ENCODE measurements at places on chromosomes 2 and 18.

GRCh38 chr2:167862782-167863181, 384.6 kb downstream of the STK39 start:
- DNase-seq: no peak

DNA sequence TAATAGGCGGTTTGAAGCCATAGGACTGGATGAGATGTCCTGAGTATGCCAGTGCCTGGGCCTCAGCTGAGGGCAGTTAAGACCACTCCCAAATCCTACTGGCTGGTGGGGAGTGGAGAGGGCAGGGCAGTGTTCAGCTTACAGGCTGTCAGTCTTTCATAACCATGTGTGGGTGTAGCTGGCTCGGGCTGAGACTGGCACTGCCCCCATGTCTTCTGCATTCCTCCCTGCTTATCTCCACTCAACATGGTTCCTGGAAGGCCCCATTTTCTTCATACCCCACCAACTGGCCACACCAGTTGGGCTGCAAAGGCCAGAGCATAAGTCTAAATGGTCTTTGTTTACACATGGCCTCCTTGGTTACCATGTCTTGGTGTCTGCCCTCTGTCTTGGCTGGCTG, 17.2 kb upstream of the IL37 start:
- no peak for DNase-seq

DNA sequence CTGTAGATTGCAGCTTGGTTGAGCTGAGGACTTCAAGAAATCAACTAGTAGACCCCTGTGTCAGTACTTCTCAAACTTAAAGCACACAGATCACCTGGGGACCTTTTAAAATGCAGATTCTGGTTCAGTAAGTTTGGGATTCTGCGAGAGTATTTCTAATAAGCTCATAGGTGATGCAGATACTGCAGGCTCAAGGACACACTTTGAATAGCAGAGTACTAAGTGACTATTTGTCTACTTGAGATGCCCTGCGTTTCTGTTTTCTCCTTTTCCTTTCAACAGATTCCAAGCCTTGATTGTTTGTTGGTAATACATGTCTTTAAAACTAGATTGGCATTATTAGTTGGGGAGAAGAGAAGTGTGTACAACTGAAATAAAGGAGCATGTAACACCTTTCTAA, 6.7 kb downstream of the MIB1 start:
- no peak for DNase-seq

GRCh38 chr2:64934530-64934929, 54.7 kb upstream of the SLC1A4 start:
- no peak for DNase-seq

DNA sequence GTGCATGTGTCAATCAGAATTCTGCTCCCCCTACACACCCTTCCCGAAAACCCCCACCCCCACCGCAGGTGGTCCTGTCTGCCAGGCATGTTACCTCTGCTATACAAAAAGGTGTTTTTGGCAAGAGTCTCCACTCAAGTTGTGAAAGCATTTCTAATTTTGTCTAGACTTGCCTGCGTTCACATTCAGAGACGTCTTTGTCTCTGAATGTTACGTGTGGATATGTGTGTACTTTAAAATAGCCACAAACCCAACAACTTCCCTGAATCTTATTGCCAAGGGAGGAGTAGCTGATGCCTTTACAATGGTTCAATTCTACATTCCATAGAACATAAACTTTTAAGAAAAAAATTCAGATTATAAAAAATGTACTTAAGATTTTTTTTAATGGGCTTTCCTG, 66.6 kb downstream of the ITGA4 start:
- no peak for DNase-seq

- DNase-seq: no peak
These were observed 20.0 kb upstream of the RNF149 start for GRCh38 chr2:101328474-101329007.

- DNase-seq: no peak
These were observed at the start of gene TRIM54 for GRCh38 chr2:27281855-27282559. TSS of gene TRIM54 (plus strand) at chr2:27282429. CDS start at chr2:27282732, 303 bp downstream.

GRCh38 chr18:54824761-54825160, 3.5 kb upstream of the RAB27B start:
- no peak for DNase-seq

- no peak for DNase-seq
These were observed 24.5 kb upstream of the RAPH1 start for GRCh38 chr2:203559641-203560040.

DNA sequence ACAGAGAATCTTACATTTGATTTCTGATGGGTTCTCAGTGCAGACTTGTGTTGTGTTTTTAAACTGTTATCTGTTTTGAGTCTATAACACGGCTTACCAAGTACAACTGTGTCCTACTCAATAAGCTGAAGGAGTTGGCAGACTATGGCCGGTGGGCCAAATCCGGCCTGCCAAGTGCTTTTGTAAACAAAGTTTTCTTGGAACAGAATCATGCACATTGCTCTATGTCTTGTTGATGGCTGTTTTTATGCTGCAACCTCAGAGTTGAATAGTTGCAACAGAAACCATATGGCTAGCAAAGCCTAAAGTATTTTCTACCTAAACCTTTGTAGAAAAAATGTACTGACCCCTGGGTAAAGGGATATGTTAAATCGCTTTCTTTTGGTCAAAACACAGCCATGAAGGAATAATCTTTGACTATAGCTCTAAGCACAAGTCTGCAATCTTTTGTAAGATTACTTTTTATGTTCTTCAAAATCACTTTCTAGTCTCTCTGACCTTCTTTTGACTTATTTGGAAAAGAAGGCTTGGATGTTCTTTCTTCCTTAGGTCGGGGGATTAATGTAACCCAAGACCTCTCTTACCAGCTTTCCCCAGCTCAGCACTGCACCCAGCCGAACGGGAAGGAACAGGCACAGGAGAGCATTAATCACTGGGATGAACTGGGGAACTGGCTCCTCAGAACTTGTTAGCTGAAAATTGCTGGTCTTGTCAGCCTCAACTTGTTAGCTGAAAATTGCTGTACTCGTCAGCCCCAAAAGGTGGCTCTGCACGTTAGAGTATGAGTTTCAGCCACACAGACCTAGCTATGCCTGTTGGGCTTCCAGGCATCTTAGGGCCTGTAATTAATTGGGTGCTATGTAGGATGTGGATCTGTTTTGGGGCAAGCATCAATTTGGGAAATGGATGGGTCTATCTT, 75.4 kb downstream of the CD8B2 start:
- DNase-seq: no peak

GRCh38 chr2:48251437-48252148, 278.4 kb upstream of the STON1 start:
- DNase-seq: no peak

DNA sequence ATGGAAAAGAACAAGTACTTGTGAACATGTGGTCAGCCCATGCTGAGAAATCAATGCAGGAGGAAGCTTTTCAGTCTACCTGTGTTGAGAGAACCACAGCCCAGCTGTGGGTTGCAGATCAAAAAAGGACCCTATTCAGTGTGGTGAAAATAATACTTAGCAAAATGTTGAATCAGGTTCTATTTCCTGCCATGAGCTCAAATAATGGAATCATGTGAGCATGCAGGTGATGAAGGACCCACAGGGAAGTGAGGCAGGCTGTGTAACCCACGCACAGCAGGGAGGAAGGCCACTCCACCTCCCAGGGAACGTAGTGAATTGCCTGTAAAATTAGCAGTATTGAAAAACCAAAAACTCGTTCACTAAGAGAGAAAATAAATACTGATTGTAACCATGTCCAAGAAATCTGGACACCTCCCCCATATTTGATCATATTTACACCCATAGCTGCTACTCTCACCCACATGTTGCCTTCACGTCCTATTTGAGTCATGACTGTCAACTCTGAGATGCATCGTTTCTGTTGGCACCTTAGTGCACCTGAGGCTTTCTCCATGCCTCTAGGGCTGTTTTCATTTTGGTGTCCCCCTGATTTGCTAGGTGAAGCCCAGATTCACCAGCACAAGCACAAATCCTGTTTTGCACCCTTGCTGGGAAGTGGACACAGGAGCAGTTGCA, 20.5 kb upstream of the BCL2L11 start:
- DNase-seq: no peak

DNA sequence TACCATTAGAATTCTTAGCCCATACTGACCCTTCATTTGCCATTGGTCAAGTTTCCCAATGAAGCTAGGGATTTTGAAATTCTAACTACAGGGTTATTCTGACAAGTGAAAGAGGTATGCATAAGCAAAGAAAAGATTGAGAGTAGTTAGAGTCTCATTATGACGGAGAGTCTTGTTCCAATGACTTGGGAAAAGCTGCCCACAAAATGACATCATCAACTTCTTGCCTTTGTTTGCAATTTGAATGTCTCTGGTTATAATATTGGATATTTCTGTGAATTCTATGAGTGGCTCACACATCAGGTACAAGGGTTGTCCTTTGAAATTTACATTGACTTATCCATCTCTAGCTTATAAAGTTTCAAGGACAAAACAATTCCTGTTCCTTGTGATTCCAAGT, 772.2 kb downstream of the TRIB2 start:
- no peak for DNase-seq

GRCh38 chr2:136118819-136119716, 1.1 kb upstream of the CXCR4 start:
- peak; percentile 81 for DNase-seq

GRCh38 chr2:16652296-16653082, 13.1 kb downstream of the CYRIA start:
- no peak for DNase-seq

DNA sequence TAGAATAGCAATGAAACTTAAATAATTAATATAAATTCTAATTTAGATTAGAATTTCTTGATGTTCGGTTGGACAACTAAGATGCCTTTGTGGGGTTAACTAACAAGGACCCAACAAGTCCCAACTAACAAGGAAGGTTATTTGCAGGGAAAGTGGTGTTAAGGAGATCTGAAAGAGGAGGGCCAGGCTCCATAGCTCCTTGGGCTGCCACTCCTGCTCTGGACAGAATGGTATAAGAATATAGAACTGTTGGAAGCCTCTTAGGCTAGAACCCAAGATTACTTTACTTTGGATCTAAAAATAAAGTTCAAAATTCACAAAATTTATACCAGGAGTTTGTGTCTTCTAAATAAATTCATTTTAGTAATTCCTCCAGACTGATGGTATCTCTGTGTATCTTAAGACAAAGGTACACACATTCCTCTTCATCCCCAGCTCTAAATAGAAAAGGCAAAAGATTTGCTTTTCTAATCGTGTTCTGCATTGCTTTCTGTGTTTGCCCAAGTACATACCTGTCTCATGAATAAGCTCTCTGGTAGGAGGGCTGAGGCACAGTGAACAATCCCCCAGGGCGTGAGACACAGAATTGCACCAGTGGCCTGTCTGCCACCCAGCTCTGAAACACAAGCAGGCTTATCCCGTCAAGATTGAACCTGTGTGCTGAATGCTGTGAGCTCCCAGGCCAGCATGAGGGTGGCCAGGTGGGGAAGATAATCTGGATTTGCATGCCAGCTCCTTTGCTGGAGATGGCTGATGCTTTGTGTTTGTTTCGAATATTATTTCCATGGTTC, 176.0 kb downstream of the ACKR3 start:
- DNase-seq: no peak

GRCh38 chr2:196316050-196316430, 144.7 kb upstream of the STK17B start:
- DNase-seq: no peak

DNA sequence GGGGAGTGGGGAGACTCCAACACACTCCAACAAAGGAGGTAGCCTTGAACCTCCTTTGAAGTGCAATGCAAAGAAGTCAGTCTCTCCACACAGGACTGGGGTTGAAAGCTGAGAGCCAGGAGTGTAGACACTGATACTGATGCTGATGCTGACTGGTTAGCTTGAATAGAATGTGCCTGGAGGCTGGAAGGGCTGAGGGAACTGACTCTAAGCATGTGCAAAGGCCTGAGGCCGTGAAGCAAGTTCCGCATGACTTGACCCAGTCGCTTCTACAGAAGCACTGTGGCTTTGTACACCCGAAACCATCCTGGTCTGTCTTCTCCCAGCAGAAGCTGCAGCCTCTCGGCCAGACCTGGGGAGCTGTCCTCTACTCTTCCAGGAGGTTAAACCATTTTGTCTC, 10.4 kb downstream of the FOXI3 start:
- DNase-seq: no peak

- DNase-seq: peak; percentile 96
These were observed at the start of gene SNED1 for GRCh38 chr2:240997856-240998705. TSS of gene SNED1 (plus strand) at chr2:240998618. CDS start at chr2:240998838, 220 bp downstream.

- DNase-seq: no peak
These were observed 7.3 kb downstream of the EMILIN2 start for GRCh38 chr18:2853926-2854664.

DNA sequence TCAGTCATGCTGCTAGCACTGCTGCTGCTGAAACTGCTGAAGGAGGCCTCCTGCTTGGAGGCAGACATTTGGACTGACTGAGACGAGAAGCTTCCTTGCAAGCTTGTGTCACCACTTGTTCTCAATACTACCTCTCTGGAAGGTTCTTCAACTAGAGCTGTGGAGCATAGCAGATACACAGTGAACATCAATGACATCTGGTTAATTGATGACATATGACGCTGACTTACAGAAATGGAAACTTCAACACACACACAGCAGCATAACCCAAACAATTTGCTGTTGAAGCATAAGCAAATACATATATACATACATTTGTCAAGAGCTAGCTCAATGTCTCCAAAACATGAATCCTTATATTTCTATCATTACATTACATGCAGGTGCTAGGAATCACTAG, 47.3 kb downstream of the PLEKHA3 start:
- no peak for DNase-seq

DNA sequence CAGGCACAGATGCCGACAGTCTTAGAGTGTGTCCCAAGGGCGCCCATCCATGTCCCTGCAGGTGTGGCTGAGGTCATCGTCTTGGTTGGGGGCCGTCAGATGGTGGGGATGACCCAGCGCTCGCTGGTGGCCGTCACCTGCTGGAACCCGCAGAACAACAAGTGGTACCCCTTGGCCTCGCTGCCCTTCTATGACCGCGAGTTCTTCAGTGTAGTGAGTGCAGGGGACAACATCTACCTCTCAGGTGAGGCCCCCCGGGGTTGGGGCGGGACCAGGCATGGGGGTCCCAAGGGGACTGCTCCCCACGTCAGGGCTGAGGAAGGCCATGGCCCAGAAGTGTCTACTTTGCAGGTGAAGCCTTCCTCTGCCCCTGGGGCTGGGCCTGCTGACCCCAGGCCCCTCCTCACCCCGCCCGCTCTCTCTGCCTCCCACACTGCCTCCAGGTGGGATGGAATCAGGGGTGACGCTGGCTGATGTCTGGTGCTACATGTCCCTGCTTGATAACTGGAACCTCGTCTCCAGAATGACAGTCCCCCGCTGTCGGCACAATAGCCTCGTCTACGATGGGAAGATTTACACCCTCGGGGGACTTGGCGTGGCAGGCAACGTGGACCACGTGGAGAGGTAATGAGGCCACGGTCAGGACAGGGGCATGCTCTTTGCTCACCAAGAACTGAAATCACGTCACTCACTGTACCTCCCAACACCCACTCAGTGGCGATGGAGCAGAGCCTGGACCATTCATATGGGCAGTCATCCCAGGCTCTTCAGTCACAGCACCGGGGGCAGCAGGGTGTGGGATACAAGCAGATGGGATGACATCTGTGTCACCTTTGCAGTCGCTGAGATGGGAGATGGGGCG, 230.8 kb downstream of the ATAD2B start:
- DNase-seq: no peak

- DNase-seq: peak; percentile 23
These were observed 17.3 kb upstream of the CNDP2 start for GRCh38 chr18:74478880-74479279.

All from Right ventricle myocardium inferior (tissue), 1 donor.